Cardiac ventricle fibroblast (primary cell): ENCODE measurements at places on chromosomes 7 and 10. TPM values are rescaled to one million over a fixed set of nuclear protein-coding genes. Genes with fewer than 3 reads are reported as not detected.

The OR9A2 gene
- total RNA-seq: not detected in 2 replicates

The PRSS2 gene
- 1.00 TPM in 1 of 2 replicates, not detected in the other for total RNA-seq

The NXPH1 gene
- total RNA-seq: not detected in 2 replicates

The IQUB gene
- 0.10 and 0.12 TPM in 2 replicates for total RNA-seq

The CPXM2 gene
- 0.75 and 1.7 TPM in 2 replicates for total RNA-seq

The SLIT1 gene
- not detected in 2 replicates for total RNA-seq
